HS-5 (cell line): ENCODE measurements at places on chromosomes 12 and 14.
A peak's percentile ranks its signal among the peaks of the same experiment; 100 is the strongest.

DNA sequence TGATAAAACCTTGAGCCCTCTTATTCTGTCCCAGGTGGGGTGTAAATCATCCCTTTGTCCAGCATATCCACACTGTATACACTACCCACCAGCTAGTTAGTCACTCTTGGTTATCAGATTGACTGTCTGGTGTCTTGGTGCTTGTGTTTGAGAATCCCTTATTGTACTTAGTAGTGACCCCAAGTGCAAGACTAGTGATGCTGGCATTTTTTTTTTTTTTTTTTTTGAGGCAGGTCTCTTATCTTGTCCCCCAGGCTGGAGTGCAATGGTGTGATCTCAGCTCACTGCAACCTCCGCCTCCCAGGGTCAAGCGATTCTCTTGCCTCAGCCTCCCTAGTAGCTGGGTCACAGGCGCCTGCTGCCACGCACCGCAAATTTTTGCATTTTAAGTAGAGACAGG, 5.8 kb downstream of the VRK1 start:
- no peak for DNase-seq

- DNase-seq, result no peak
These were observed 100.6 kb downstream of the NINJ2 start for GRCh38 chr12:562634-563033.

GRCh38 chr14:103994535-103995184, 52.3 kb upstream of the RD3L start:
- DNase-seq, result peak; percentile 14

- DNase-seq, result no peak
These were observed 17.1 kb downstream of the DYRK2 start for GRCh38 chr12:67665679-67666078.
